ENCODE measurements at places on chromosomes 3 and 15.

DNA sequence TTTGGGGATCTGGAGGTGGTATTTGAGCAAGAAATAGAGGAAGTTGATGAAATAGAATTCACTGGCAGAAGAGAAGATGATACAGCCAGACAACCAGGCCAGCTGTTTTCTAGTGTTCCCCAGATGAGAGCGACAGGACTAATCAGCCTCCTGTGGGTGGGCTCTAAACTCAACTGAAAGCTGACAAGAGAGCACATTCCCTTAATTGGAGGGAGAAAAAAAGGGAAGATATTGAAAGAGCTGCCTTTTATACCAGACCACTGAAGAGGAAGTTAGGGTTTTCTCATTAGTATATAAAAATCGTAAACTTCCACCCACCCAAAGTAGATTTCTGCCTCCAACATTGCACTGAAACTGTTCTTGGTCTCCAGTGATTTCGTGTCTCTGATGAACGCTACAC lies 6.5 kb upstream of the TM4SF19 start:
- no peak for DNase-seq

DNA sequence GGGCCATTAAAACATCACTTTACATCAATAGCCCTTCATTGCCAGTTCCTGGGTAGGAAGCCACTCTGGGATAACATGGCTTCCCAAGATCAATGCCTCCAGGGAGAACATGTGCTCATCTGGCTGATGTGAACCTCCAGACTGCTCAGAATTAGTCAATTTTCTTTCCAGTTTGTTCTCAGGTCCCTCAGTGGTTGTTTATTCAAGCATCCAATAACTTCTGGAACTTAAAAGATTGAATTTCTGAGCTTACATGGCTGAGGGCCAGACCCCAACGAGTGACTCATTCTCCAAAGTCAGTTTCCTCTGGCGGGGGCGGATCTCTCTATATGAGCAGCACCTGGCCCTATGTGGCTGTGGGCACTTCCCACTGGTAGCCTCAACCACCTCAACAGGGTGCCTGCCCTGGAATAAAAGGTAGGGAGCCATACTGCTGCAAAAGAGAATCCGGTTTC lies 34.0 kb downstream of the LYZL4 start:
- DNase-seq, result no peak

GRCh38 chr3:188092648-188093047 lies 61.3 kb upstream of the LPP start:
- DNase-seq, result no peak

GRCh38 chr3:69755795-69756194 lies 16.5 kb downstream of the MITF start:
- no peak for DNase-seq

DNA sequence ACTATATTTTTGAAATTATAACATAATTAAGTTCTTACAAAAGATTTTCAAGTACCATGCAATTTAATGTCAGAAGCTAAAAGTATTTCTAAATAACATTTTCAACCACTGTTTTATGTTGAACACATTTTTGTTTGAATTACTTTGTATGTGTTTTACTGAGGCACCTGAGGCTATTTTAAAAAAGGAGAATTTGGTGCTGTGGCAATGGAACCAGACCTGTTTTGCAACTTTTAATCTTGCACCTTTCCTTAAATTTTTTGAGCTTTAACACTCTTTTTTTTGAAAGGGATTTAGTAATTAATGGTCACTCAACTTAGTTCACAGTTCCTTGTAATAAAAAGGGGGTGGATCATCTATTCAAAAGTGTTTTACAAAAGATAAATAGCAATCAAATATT lies 561.6 kb downstream of the ZBBX start:
- DNase-seq, result no peak

DNA sequence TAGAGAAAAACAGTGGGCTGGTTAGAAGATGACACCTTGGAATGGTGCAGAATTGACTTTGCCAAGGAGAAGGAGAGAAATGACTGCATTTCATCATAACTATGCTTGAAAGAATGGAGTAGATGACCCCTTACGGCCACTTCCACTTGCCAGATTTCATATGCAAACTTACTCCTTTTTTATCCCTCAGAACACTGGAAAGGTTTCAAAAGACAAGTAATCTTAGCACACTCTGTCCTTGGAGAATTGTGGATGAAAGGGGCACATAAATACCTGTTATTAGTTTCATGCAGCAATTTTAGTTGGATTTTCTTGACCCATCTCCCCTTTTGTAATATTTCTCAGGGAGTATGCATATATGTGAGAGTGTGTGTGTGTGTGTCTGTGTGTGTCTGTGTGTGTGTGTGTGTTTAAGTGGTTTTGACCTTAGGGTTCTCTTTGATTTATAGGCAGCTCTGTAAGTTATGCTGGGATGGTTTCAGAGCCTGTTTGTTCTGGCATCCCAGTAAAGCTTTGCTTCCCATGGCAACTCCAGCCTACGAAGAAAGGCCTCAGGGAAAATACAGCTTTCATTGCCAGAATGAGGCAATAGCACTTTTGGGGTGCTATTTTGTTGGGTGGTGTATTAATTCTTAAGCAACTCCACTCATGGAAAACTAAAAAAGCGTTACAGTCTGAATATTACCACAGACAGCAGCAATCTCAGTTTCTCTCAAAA lies 122.2 kb upstream of the TP63 start:
- no peak for DNase-seq

- peak; percentile 54 for DNase-seq
Observed at GRCh38 chr15:45377609-45378148, 665 bp downstream of the GATM start.

- DNase-seq, result no peak
Observed at GRCh38 chr3:157573281-157573680, 70.1 kb upstream of the VEPH1 start.

- no peak for DNase-seq
Observed at GRCh38 chr15:85008474-85009260, 27.0 kb downstream of the PDE8A start.

DNA sequence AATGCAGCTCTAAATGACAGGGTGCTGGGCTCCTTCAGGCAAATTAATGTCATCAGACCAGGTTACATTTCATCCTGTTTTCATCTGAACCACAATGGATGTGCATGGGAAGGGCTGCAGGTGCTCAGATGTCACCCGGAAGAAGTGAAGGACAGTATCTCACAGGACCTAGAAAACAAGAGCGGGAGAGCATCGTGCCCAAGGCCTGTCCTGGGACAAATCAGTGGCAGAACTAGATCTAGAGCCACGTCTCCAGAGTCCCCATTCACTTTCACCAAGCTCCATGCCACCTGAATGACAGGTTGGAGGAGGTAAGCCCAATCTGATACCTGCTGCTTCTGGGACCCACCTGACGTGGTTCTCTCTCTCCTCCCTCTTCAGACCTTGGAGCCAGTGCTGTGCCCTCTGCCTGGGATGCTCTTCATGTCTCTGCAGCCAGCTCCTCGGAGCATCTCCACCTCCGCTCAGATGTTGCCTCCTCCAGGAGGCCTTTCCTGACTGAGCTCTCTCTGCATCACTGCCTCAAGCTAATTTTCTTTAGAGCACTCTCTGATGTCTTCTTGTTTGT lies 77.3 kb downstream of the CPN2 start:
- DNase-seq, result no peak

DNA sequence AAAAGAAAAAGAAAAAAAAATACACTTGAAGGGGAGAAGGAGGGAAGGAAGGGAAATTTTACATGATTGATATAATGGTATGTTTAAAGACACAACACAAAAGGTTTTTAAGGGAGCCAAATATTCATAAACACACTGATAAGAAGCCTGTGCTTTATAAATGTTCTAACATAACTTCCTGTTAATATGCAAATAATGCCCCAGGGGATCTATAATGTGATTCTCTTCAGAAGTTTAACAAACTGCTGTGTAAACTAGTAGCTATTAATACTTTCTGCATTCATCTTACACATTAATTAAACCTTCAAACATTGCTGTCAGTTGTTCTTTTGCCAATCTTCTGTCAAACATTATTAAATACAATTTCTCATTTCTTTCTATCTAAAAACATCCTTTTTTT lies 231.6 kb downstream of the TJP1 start:
- no peak for DNase-seq

GRCh38 chr3:74614107-74614967 lies at the start of gene CNTN3:
TSS of gene CNTN3 (minus strand) at chr3:74614659. CDS start at chr3:74521112, 93,547 bp downstream.
- no peak for DNase-seq

- DNase-seq, result no peak
Observed at GRCh38 chr3:72641684-72642083, 206.6 kb downstream of the SHQ1 start.

DNA sequence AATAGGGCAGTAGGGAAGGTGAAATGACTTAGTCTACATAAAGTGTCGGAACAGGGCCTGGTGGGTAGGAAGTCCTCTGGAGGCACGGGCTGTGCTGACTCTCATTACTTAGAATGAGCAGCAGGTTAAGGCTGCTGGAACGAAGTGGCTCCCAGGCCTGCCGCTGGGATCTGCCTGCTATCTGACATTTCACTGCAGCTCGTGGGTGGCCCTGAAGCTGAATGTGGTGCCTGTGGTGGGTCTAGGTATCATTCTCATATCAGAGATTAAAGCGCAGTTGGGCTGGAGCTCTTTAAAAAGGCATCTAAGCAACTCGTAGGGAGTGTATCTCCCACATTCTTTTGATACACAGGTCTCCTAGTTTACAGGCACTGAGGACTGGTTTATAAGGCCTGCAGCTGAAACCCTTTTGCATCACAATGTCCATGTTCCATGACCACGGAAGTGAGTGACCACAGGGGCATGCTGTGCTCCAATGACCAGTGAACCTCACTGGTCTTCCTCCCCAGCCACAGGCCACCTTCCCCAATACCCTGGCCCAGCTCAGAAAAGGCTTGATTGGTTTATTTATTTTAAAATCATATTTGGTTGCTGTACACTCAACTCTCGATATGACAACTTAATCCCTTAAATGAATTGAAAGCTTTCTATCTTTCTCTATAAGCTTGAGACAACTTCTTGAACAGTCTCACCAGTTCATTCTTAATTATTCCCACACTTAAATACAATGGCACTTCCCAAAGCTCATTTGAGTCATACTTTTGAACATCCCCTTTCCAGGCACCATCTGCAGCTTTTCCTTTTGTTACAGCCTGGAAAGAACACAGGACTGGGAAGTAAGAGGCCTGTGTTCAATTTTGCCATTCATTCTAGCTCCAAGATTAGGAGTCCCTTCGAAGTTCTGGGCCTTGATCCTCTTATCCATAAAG lies 19.0 kb downstream of the ADAMTS9 start:
- DNase-seq, result no peak

GRCh38 chr15:58361273-58361759 lies 70.5 kb upstream of the LIPC start:
- no peak for DNase-seq

GRCh38 chr3:61518590-61518989 lies 42.8 kb upstream of the PTPRG start:
- no peak for DNase-seq

DNA sequence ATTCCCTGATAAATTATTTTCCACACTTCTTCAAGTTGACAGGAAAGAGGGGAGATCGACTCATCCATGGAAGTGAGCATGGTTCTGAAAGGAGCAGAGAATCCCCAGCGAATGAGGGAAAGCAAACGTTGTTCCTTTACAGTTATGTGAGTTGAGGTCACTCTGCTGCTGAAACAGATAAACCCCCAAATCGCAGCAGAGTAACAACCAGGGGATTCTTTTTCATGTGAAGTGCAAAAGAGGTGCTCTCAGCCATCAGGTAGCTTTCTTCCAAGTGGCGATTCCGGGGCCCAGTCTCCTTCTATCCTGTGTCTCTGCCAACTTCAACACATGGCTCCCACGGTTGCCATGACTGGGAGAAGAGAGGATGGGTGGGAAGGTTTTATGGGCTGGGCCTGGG lies 28.2 kb downstream of the MEX3B start:
- no peak for DNase-seq

GRCh38 chr15:69319384-69320375 lies 21.0 kb downstream of the PAQR5 start:
- no peak for DNase-seq

GRCh38 chr3:186374376-186374775 lies 12.3 kb upstream of the DGKG start:
- DNase-seq, result no peak

DNA sequence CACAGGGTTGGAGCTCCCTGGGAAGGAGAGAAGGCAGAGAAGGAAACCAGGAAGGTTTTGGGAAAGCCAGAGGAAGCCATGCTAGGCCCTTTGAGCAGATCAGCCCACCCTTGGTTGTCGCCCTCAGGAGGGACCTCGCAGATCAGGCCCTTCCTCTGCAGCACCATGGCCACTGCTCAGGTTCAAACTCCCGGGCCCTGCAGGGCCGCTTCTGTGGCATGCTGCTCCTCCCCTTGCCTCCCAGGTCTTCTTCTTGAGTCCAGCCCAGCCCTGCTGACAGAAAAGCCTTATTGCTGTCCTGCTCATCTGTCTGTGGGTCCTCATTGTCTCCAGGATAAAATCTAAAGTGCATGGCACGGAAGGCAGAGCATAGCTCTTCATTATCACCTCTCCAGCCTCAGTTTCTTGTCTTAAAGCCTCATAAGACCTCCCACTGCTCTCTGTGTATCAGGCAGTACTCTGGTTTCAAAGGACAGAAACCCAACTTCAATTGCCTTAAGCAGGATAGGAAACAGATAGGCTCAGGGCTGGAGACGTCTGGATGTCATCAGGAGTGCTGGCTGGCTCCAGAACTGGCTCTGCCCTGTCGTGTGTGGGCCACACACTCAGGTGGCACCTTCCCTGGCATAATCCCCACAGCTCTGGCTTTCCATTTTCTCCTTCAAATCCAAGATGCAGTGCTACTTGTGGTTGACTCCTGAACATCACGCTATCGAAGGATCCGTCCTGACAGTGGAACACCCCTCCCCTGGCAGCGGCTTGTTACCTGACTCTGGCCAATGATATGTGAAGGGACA lies 118.5 kb downstream of the EEFSEC start:
- no peak for DNase-seq

DNA sequence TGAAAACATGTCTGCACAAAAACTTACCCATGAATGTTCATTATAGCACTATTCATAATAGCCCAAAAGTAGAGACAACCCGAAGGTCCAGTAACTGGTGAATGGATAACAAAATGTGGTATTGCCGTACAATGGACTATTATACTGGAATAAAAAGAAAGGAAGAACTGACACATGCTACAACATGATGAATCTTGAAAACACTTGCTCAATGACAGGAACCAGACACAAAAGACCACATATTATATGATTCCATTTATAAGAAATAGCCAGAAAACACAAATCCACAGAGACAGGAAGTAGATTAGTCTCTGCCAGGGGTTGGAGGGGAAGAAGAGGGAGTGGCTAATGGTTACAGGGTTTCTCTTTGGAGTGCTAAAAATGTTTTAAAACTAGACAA lies 18.3 kb downstream of the SHC4 start:
- no peak for DNase-seq

GRCh38 chr15:69222002-69222474 lies 61.6 kb downstream of the GLCE start:
- DNase-seq, result no peak
